Brain microvascular endothelial cell (primary cell): ENCODE measurements at places on chromosomes 12 and 14.
A peak's percentile ranks its signal among the peaks of the same experiment; 100 is the strongest.

DNA sequence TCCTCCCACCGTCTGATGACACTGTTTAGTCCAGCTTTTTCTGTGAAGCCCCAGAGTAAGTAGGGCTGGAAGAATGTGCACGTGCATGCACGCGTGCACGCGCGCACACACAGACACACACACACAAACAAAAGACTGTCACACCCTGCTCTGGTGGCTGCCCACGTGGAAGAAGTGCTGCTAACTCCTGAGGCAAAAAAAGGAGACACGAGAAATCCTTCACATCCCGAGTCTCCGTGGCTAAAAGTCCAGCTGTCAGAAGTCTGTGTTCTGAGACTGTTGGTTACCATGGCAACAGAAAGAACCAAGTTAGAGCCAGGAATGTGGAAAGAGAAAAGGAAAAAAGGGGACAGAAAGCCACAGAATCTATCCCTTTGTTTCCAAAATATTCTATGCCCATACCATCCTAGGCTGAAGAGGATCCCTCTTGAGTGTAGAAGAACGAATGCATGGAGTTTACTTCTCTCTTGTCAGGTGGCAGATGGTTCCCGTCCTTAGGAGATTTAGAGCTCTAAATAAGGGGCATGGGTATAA lies 1.6 kb upstream of the C12orf71 start:
- DNase-seq, result peak; percentile 71

GRCh38 chr12:48010366-48010970 lies 6.2 kb upstream of the COL2A1 start:
- DNase-seq, result no peak

DNA sequence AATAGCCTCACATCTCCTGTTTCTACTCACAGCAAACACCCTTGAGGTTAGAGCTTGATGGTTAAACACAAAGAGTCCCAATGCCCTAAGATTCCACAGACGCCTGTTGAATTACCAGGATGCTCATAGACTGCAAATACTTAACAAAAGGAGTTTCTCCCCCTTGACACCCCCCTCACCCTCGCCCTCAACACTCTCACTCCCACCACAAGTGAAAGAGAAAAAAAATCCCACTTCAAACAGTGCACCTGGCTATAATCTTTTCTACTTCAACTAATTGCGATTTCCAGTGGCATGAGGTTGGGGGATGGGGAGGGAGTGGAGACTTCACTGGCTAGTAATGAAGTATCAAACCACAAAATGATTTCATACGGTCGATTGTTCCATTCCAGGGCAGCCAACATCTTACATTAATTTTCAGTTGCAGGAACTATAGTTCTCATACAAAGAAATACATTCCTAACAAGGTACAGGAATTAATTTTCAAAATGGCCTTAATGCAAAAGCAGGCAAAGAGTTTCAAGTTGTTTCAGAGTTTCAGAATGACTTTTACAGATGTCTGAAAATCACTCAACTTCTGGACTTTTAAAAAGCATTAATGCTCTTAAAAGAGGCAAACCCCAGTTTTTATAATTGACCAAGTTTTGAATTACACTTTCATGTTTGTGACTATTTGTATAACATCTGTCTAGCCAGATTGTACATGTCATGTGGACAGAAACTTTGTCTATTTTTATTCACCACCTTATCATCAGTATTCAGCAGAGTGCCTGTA lies 390.7 kb downstream of the C12orf75 start:
- DNase-seq, result no peak

- peak; percentile 16 for DNase-seq
Observed at GRCh38 chr12:122003651-122004611, 17.8 kb upstream of the BCL7A start.

DNA sequence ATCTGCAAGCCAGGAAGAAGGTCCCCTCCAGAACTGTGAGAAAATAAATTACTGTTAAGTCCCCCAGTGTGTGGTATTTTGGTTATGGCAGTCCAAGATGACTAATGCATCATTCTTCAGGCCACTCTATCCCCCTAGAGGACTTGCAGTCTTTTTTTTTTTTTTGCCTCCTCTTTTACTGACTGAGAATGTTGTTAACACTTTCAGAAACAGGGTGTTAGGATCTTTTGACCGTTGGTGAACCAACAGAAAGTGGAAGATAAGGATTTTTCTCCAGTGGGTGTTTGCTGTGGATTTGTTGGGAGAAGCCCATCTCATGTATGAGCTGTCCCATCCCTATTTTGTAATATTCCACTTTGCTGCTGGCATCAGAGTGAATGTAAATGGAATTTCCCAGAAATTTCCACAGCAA lies 37.8 kb downstream of the MARK3 start:
- DNase-seq, result peak; percentile 63
